A172 (cell line): ENCODE measurements at places on chromosomes 1 and 21. TPM values are rescaled to one million over a fixed set of nuclear protein-coding genes. Genes with fewer than 3 reads are reported as not detected.

LCE1F gene
- not detected in 2 replicates for total RNA-seq

IL12RB2 gene
- not detected in 2 replicates for total RNA-seq

NEGR1 gene
- 0.03 TPM in 1 of 2 replicates, not detected in the other for total RNA-seq

CATSPERE gene
- 0.09 TPM in 1 of 2 replicates, not detected in the other for total RNA-seq

MYCBP gene
- total RNA-seq = 15.2 and 22.3 TPM in 2 replicates

CCDC27 gene
- total RNA-seq = not detected in 2 replicates

ZNF648 gene
- total RNA-seq = not detected in 2 replicates

FAM131C gene
- total RNA-seq = 1.1 and 1.8 TPM in 2 replicates

OR2L13 gene
- not detected in 2 replicates for total RNA-seq

CFAP74 gene
- not detected in 2 replicates for total RNA-seq

FAM177B gene
- total RNA-seq = not detected in 2 replicates

FGR gene
- total RNA-seq = not detected in 2 replicates

TFF3 gene
- total RNA-seq = not detected in 2 replicates

TNN gene
- total RNA-seq = not detected in 2 replicates

KIF17 gene
- total RNA-seq = 2.1 and 3.6 TPM in 2 replicates

TXNDC12 gene
- total RNA-seq = 48.3 and 50.6 TPM in 2 replicates

NBPF6 gene
- not detected in 2 replicates for total RNA-seq

FOXE3 gene
- not detected in 2 replicates for total RNA-seq

STPG1 gene
- 1.8 and 2.3 TPM in 2 replicates for total RNA-seq

UMODL1 gene
- total RNA-seq = not detected in 2 replicates

PIK3R3 gene
- 9.2 and 11.2 TPM in 2 replicates for total RNA-seq

CRABP2 gene
- 5.4 and 6.3 TPM in 2 replicates for total RNA-seq

HLX gene
- total RNA-seq = 3.7 and 5.3 TPM in 2 replicates

PRDM16 gene
- 0.84 and 1.5 TPM in 2 replicates for total RNA-seq

HES5 gene
- total RNA-seq = not detected in 2 replicates

SPRR4 gene
- not detected in 2 replicates for total RNA-seq

CXADR gene
- 4.3 and 5.3 TPM in 2 replicates for total RNA-seq

RXFP4 gene
- not detected in 2 replicates for total RNA-seq

S100A2 gene
- total RNA-seq = 41.3 and 63.0 TPM in 2 replicates
